ENCODE measurements at places on chromosomes 2 and 18. TPM values are rescaled to one million over a fixed set of nuclear protein-coding genes. Genes with fewer than 3 reads are reported as not detected.

Gene ESPNL
- total RNA-seq = 0.10 TPM

Gene RFTN2
- total RNA-seq = 0.44 TPM

Gene KYNU
- 0.30 TPM for total RNA-seq

Gene VPS4B
- total RNA-seq = 77.6 TPM

Gene SCG2
- total RNA-seq = not detected

Gene SCN2A
- total RNA-seq = not detected

Gene ERMN
- total RNA-seq = 12.8 TPM

Gene RNU2-63P
- total RNA-seq = not detected

Gene SLC30A3
- not detected for total RNA-seq

Gene RAB6C
- not detected for total RNA-seq

Gene PLCD4
- 0.64 TPM for total RNA-seq

Gene FAHD2B
- 23.8 TPM for total RNA-seq

Gene DHRS9
- not detected for total RNA-seq

Gene BCL11A
- total RNA-seq = 3.6 TPM

Gene MRPL30
- 17.9 TPM for total RNA-seq

Gene LHCGR
- total RNA-seq = not detected

Gene CYRIA
- total RNA-seq = 1.8 TPM

Gene SKOR2
- not detected for total RNA-seq

Gene XDH
- 0.06 TPM for total RNA-seq

Gene SCN3A
- 0.30 TPM for total RNA-seq

Gene SCYGR4
- total RNA-seq = not detected

Gene ASAP2
- total RNA-seq = not detected

Gene KIF5C
- 17.0 TPM for total RNA-seq

Gene LCT
- 0.19 TPM for total RNA-seq

Gene SDC1
- total RNA-seq = not detected

Gene ANKZF1
- total RNA-seq = 212 TPM

Gene IGFBP5
- total RNA-seq = not detected

Gene ASPRV1
- 1.8 TPM for total RNA-seq

Gene WNT10A
- total RNA-seq = 3.1 TPM

Gene SNORC
- total RNA-seq = 4.1 TPM

All from T-cell (primary cell).